ENCODE measurements at places on chromosomes 16 and 17.

DNA sequence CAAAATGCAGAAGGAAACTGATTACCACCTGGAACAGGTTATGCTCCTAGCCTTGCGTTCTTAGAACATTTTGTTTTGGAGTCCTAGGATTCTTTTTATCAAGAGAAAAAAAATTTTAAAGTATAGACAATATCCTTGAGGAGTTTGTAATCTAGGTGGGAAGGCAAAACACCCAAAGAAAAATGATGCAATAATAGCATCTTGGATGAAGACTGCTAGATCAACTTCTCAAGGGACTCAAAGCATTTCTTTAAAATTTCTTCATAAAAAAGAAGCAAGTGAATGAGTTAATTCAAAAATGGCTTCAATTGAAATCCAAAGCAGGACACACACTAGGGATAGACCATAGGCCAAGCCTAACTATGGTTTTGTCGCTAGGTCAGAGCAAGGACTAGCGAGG is 515.8 kb upstream of the ZFHX3 start:
- no peak for DNase-seq

DNA sequence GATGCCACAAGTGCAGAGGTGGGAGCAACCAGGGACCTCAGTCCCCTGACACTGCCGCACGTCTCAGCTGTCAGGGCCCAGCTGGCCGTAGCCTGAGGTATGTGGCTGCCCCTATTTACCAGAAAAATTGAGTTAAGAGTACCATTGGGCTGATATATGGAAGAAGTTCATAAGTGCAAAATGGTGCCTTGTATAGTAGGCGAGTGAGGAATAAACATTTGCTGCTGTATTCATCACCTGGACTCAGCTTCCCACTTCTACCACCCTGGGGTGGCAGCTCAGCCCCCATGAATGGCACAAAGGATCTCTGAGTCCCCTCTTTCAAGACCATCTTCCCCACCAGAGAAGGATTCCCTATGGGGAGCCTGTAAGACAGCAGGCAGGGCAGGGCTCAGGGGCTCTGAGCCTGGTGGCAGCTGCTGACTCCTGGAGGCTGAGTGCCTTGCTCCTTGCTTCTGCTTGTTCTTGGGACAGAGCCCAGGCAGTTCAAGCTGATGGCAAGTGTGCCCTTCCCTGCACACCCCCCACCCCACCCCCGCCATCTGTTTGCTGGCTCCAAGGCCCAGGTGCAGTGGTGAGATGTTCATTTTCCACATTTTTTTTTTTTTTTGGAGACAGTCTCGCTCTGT is 29.0 kb downstream of the TRPV2 start:
- DNase-seq, result no peak

DNA sequence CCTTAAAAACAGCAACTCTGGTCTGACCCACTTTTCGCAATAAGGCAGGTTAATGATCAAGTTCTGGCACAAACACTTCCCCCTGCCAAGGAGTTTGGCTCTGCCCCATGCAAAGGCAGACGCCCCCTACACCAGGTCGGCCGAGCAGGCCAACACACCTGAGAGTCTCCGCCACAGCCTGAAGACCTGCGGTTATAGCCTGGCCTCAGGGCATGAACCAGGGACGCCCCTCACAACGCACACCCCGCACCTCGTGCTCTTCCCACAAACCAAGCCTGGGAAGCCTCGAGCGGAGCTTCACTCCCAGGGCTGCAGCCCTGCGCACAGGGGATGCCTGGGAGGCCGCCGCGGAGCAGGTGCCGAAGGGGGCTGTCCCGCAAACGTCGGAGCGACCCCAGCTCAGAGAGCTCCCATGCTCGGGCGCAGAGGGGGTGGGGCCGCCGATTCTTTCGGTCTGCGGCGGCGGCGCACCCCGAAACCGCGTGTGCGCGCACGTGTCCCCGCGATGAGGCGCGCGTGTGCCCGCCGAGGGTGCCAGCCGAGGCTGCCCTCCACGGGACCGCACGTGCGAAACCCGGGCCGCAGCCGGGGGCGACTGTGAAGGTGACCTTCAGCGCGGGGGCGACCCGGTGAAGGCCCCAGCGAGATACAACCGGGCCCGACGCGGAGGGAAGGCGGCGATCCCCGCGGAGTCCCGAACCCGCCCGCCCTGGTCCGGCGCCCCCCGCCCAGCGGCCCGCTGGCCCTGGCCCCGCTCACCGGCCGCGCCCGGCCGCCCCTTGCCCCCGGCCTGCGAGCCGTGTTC is 559 bp downstream of the CLUH start:
- no peak for DNase-seq

DNA sequence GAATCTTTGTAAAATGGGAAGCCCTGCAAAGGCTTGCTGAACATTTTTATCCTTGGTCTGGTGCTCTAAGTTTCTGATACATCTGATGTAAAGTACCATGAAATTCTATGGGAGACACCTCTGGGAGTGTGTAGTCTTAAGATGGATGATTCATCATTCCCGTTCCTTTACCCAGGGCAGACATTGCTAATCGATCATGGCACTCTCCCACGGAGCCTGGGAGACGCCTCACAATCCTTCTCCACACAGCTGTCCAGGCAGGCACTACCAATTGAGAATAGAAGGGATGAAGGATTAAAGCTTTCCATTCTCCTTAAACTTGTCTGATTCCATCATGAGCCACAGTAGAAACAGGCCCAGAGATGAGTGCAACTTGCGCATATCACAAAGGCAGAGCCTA is 144.8 kb downstream of the GSG1L start:
- no peak for DNase-seq

Data from foreskin keratinocyte (primary cell).